GM13977 (cell line): ENCODE measurements at places on chromosomes 2 and 18.

DNA sequence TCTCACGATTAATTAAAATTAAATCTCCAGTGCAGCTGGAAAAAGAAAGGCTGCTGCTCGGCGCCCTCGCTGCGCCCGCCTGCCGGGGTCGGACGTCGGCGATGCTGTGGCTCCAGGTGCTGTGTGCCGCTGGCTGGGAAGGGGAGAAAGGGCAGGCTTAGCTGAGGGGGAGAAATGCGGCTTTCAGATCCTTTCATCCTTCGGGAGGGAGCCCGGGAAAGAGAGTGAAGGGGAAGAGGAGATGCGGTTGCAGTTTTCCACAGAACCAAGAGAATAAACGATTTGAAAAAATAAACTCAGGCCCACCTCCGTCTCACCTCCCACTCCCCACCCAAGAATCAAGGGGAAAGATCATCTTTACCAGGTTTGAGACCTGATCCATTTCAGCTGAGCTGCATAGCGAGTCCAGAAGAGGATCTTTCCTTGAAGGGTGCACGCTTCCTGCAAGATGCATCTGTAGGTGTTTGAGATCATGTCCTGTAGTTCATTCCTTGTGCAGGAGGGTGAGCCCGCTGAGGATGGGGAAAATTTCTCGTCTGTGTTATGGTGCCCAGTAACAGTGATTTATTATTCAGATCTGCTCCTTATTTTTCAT, 495 bp downstream of the TMEM169 start:
- DNase-seq = no peak

DNA sequence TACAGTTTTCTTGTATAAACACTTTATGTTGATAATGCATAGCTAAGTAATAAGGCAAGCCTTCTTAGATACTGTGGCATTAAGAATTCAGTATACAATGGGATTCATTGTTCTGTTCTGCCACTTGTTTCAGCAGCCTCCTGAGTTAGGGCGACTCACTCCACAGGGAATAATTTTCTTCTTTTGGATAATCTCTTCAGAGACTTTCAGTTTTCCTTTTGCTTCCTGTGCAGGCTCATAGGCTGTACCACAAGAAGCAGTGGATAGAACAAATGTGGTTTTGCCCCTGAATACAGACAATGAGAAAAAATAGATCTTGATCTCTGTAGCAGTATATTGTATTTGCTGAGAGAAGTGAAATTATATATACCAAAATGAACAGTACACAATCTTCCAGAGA, 298.0 kb downstream of the ZNF407 start:
- DNase-seq = no peak

- no peak for DNase-seq
These were observed 28.0 kb upstream of the MGAT5 start for GRCh38 chr2:134225841-134226240.

DNA sequence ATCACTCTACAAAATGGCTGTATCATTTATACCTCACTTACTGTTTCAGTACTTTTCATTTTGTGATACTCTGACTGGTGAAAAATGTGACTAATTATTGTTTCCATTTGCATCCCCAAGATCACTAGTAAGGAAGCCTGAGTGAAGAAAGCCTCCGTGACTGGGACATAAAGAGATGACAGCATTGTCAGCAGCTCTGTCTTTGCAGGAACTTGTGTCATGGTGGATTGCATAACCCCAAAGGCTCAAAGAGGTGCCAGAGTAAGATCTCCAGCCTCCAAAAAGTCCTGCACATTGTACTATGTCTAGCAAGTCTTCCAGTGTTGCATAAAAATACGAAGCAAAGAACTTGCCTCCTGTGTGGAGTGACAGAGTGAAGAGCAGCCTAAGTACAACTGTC, 187.5 kb upstream of the CRIM1 start:
- DNase-seq = no peak
